ENCODE measurements at places on chromosomes 16 and 17.

- DNase-seq = no peak
Observed at GRCh38 chr16:27111486-27111885, 44.8 kb downstream of the C16orf82 start.

- DNase-seq = no peak
Observed at GRCh38 chr17:15453782-15454181, 13.6 kb downstream of the CDRT4 start.

- no peak for DNase-seq
Observed at GRCh38 chr16:5639531-5639930, 541.9 kb upstream of the EEF2KMT start.

- DNase-seq = no peak
Observed at GRCh38 chr16:69497876-69498596, 67.7 kb upstream of the NFAT5 start.

DNA sequence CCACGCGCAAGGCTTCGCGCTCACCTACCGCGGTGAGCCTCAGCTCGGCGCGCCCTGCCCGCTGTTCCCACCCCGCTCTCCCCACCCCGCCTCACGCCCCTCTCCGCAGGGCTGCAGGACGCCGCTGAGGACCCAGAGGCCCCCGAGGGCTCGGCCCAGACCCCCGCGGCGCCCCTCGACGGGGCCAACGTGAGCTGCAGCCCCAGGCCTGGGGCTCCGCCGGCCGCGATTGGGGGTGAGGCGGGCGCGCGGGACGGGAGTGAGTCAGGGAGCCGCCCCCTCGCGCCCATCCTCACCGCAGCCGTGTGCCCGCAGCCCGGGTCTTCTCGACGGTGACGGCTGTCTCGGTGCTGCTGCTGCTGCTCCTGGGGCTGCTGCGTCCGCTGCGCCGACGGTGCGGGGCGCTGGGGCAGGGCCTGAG is 1.9 kb upstream of the PAQR4 start:
- no peak for DNase-seq

DNA sequence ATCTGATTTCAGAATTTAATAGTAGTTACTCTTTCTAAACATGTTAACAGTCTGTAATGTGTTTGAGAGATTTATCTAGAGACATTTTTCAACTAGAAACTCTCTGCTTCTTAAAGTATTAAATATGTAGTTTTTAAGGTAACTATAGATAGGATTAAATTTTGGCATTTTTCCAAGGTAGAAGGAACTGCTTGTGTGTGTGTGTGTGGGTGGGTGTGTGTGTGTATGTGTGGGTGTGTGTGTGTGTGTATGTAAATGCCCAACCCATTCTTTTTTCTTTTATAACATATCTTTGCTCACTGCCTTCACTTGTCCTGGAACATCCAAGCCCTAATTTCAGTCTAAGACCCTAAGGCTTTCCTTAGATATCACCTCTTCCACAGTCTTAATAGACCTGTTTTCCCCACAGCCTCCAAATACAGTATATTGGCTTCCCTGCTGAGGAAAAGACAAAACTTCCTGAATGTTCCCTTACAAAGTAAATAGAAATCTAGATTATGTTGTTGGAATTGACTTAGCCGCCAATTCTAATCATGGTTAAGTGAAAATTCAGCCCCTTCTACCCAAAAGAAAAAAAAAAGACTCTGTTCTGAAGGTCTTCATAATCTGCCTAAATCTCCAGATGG is 33.5 kb downstream of the NUP93 start:
- DNase-seq = no peak

- DNase-seq = no peak
Observed at GRCh38 chr16:50580180-50580798, 32.1 kb downstream of the NKD1 start.

DNA sequence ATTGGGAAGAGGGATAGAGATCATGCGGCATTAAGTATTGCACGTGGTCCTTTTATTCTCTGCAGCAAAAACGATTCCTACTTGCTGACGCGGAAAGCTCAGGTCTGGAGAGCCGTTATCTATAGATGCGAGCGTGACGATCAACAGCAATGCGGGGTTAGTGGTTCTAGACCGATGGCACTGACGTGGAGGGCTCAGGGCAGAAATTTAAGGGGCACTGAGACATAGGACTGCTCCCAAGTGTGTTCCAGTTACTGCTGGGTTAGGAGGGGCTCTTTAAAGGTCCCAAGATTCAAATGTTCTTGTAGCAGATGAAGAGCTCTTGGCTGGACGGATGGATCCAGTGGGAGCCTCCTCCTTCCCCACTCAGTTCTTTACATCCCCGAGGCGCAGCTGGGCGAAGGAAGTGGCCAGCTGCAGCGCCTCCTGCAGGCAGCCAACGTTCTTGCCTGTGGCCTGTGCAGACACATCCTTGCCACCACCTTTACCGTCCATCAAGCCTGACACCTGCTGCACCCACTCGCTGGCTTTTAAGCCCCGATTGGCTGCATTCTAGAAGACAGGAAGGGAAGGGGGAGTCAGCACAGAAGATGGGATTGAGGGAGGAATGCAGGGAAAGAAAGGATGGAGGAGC is 732 bp upstream of the EXOSC6 start:
- peak; percentile 17 for DNase-seq

DNA sequence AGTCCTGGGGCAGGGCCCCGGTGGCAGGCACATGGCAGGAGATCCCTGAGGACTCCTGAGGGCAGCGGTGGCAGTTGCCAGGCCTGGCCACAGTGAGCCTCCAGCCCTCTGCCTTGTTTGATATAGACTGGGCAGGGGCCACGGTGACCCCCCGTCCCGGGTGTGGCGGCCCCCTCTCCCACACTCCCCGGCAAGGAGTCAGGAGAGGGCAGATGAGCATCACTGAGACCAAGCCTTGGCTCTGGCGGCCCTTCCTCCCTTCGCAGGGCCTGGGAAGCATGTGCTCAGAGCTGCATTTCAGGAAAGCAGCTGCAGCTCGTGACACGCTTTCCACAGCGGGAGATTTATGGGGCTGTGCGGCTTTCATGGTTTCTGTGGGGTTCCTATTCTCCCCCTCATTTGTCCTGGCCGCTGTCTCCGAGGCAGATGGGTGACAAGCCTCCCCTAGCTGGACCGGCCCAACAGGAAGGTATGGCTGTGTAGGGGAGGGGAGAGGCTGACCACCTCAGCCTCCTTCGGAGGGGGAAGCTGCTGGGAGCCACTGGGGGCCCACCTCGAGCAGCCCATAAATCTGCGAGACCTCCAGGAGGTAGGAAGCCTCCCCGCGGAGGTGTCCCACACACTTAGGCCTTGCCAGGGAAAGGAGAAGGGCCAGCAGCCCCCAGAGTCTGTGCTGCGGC is 211.4 kb downstream of the NTN1 start:
- DNase-seq = peak; percentile 85

DNA sequence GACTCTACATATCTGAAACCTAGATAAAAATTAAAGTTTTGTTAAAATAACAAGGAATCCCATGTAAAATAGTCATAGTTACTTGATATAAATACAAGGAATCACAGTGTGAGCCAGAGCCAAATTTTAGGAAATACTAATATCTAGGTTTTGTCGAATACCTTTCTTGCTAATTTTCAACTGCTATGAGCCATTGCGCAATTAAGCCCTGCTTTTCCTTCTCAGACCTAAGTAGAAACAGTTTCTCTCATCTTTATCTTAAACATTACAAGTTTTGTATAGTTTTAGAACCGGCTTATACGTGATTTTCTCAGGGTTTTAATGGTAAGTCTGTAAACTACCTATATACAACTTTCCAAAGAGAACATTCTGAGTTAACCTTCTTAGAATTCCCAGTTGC is 157.4 kb upstream of the NOG start:
- no peak for DNase-seq

DNA sequence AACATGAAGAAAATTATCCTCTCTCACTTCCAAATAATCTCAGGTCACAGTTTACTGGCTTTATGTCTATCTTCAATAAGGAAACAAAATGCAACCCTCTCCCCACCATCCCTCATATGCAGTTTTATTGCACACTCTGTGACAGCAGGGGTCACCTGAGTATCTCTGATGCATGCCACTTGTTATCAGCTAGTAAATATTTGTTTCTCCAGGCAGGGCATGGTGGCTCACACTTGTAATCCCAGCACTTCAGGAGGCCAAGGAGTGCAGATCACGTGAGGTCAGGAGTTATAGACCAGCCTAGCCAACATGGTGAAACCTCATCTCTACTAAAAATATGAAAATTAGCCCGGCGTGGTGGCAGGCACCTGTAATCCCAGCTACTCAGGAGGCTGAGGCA is 61.1 kb downstream of the ADAMTS18 start:
- DNase-seq = no peak

DNA sequence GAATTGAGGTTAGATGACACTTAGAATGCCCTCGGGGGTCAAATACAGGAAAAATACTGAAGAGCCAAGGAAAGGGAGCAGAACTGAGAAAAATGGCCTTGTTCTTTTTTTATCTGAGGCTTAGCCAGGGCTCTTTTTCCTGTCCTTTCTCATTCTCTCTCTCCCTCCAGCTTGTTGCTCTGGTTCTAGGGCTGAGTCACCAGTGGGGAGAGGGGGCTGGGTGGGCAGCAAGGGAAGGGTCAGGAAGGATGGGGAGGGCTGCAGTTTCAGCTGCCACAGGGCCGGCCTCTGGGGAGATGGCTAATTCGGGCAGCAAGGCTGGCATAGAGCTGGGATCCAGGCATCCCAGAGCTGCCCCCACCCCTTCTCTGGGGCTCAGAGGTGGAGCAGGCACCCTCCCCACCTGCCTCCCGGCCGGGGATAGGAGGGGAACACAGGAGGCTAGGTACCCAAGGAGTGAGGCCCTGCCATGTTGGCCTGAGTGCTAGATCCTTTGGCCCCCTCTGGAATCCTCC is 3.9 kb downstream of the ITGA3 start:
- peak; percentile 56 for DNase-seq
